MCF 10A (cell line): ENCODE measurements at places on chromosomes 16 and 17.

DNA sequence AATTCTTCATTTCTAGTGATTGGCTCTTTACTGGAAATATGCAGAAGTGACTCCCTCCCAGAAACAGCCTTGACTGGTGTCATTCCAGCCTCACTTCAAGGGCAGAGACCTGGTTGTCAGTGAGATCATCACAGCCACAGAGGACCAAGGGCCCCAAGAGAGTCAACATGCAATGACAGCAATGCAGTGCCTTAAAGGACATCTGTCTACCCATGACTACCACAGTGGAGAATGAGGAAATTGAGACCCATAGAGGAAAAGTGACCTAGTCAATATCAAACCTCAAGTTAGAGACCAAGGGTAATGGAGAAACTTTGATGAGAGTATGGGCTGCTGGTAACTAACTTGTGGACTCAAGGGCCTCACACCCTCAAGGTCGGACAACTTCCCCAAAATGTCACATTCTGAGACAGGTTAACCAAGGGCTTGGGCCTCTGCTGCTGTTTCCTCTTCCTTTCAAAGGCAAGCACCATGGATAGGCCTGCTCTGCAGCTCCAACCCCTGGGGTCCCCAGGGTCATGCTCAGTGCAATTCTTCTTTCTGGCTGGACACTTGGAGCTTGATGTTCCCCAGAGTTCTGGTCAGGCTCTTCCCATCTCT is 11.3 kb downstream of the NOG start:
- DNase-seq, result no peak

DNA sequence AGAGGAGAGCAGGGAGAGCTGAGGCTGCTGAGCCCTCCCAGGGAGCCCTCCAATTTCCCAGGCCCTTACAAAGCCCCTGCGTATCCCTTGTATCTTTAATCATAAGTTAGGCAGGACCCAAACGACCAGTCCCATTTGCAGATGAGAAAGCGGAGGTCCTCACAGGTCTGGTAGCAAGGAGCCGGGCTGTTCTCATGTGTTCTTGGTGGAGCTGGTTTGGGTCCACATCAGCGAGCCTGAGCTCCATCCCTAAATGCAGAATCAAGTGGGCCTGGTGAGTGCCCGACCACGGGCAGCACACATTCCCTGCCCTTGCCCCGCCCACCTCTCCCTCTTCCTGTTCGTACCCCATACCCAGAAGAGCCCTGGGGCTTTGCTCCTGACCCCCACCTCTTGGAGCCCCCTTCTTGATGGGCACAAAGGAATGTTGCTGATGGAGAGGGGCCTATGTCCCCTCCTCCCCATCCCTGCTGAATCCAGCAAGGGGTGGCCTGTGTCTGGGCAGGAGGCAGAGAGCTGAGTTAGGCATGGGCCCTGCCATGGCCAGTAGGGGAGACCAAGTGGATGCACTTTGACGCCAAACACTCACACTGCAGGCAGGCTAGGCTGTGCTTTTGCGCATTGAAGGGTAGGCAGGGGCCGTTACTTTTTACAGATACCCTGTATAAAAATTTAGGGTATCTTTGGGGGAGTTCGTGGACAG is 18.3 kb upstream of the ADCY7 start:
- DNase-seq, result no peak

GRCh38 chr16:52709306-52709705 is 162.4 kb upstream of the TOX3 start:
- DNase-seq, result no peak

DNA sequence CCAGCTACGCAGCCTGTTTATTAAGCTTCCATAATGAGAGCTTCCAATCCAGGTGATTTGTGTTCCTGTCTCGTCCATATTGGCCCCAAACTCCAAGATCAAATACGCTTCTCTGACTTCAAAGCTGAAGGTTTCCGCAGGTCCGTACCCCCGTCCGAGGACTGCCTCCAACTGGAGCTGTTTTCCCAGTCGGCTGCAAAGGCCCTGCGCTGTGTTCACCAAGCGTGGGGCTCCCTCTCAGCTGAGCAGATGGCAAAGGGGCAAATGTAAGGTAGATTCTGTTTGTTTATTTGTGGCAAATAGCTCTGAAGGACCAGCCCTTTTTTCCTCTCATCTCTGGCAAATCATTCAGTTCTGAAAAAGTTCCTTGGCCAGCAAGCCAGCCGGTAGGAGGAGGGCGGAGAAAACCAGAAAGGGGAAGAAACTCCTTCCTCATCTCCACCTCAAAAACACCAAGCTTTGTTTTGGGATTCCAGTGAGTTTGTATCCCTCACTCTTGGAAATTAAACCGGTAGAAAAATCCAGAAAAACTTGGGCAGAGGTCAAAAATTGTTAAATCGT is 35.2 kb downstream of the NXN start:
- no peak for DNase-seq

DNA sequence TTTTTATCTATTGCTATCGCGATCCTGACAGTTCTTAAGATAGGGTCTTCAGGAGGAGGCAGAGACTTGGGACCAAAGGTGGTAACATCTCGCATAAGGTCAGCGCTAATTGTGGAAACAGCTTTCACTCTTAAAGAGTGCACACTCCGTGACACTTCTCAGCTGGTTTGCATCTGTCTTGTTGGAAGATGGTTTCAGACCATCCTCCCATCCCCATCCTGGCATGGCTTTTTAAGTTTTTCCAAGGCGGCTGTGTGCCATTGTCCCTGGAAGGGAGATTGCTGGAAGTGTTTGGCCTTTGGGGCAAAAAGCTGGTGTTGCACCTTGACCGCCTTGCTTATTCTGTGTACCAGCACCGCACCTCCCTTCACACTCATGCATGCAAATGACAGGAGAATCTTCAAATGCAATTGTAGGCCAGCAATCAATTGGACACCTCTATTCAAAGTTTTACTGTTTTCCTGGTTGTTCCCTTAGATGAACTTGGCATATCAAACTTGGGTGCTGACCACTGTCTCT is 1.5 kb downstream of the SOCS7 start:
- no peak for DNase-seq

DNA sequence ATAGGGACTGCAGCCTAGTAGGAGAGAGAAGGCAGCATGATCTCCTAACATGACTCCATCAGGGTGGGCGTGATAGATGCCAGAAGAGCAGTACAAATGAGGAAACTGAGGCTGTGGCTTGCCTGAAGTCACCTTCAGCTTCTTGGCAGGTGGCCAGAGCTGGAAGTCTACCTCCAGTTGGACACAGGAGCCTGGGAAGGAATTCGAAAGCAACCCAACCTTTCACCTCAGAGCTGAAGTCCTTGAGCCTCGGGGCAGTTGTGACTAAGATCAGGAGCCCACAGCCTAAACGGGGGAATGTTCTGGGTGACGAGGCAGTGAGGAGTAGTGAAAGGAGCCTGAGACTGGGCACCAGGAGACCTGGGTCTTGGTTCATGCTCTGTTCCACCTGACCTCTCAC is 9.4 kb upstream of the SLC52A1 start:
- peak; percentile 39 for DNase-seq

DNA sequence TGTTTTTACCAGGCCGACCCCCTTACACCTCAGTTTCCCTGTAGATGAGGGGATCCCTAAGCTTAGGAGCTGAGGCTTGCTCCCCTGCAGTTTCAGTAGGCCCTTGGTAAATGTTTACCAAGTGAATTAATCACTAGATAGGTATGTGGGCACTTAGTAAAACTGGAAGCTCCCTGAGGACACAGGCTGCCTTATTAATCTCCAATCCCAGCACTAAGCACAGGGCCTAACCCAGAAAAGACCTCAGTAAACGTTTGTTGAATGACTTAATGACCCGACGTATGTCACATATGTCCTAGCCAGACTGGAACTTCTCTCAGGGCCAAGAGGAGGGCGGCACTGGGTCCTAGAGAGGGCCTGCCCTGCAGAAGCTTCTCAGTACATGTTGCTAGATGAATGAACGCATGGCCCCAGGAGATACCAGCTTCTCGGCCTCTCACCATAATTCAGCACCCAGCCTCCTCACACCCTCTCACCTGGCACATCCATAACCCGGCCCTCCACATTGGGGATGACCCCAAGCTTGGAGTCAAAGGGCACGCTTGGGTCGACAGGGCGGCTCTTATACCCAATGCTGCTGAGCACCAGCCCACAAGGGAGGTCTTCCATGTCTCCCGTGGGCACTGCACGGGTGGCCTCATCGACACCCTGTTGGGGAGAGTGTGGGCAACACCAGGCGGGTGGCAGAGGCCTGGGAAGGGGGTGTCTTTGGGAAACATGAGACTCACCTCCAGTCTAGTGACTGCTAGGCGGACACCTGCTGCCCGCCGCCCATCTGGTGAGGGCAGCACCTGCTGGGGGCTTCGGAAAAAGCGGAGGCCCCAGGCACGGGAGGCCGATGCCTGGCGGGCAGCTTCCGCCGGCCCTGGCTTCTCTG is 4.0 kb upstream of the GRIN2C start:
- no peak for DNase-seq

DNA sequence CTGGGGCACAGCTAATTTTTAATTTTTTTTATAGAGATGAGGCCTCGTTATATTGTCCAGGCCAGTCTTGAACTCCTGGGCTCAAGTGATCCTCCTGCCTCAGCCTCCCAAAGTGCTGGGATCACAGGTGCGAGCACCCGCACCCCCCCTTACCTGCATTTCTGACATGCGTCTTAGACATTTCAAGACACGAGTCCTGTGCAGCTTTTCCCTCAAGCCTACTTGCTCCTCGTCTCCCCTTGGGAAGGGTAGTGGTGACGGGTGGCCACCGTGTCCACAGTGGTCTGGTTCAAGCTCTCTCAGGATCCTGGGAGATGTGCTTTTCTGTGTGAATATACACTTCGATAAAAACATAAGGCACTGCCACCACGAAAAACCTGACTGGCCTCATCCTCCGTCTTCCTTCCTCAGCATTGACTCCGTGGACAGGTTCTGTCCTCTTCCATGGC is 9.6 kb downstream of the CANT1 start:
- no peak for DNase-seq

DNA sequence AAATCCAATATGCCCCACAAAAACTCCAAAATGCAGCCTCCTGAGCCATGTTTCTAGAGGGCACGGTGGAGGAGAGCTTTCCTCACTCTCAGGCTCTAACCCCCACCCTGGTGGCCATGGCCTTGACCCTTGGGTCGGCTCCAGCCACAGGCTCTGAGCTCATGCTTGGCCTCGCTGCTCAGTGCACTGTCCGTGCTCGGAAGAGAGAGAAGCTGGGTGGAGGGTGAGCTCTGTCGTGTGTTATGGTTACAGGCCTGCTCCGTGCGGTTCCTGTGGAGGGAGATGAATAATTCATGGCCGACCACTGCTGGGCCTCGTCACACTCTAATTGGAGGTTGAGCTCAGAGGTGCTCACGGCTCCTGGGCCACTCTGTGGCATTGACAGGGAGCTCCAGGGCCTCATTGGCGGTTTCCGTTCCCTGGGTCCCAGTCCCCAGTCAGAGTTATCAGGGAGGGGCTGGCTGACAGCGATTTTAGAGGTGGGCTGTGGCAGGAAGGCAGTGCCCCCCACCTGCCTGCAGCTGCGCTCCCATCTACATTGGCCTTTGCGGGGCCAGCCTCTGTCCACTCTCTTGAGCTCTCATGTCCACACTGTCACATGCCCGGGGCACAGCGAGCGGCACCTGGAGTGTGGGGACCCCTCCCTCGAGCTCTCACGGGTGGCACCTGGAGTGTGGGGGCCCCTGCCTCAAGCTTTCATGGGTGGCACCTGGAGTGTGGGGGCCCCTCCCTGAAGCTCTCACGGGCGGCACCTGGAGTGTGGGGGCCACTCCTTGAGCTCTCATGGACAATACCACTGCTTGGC is 24.9 kb downstream of the ACSF3 start:
- DNase-seq, result no peak

- DNase-seq, result no peak
These were observed 15.7 kb upstream of the ABCC3 start for GRCh38 chr17:50618941-50619340.
